ENCODE measurements at places on chromosomes 3 and 15.

DNA sequence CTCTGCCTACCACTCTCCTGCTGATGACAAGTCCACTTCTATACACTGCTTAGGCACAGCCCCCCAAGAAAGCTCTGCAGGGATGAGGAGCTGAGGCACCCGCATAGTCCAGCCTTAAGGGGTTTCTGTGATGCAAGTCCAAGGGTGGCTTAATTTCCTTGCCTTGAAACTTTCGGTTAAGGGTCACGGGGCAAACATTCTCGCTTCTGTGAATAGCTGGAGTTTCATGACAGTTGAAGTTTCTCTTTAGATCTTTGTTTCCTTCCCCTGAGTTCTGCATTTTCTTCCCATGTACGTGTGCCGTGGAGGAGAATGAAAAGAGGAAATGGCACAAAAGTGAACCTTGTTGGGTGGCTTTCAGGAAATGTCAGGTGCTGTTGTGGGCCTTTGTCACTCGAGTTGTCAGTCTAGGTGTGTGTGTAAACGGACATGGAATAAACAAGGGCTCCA is 7.0 kb downstream of the GPR160 start:
- peaks cover 12% of the 10 kb centered on the region for H3K36me3 ChIP-seq
- DNase-seq = no peak
- H3K4me1 ChIP-seq = peaks cover 41% of the 10 kb centered on the region
- H3K27ac ChIP-seq = no peak overlapping the region
- H3K4me3 ChIP-seq = no peak overlapping the region

DNA sequence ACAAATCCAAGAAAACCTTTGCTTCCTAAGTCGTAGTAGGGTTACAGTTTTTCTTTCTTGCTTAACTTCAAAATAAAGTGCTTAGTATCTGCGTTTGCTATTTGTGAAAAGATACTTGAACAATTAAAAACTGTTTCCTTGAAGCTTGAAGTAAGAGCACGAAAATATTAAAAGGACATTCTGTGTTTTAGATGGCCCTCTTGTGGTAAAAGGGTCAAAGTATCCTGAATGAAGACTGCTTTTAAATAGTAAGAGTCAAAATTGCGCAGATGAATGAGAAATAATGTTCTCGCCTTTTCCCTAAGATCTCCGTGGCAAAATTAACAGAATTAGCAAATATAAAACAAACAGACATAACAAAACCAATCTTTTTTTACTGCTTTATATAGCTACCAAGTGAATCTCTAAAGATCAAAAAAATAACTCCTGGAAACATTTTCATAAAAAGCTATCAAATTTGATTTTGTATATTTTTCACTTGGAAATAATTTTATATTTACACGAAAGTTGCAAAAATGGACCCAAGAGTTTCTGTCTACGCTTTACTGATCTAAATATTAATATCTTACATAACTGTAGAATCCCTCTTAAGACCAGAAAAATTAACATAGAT is 175.4 kb downstream of the MBNL1 start:
- no peak overlapping the region for H3K27ac ChIP-seq
- no peak overlapping the region for H3K4me3 ChIP-seq
- H3K4me1 ChIP-seq = peaks cover 15% of the 10 kb centered on the region
- H3K36me3 ChIP-seq = peaks cover 4% of the 10 kb centered on the region
- H3K27me3 ChIP-seq = no peaks in the 10 kb centered on the region

GRCh38 chr15:33392453-33392852 is 81.7 kb downstream of the RYR3 start:
- H3K27ac ChIP-seq = no peak overlapping the region
- H3K36me3 ChIP-seq = no peaks in the 10 kb centered on the region
- peak; percentile 22 for DNase-seq
- H3K4me1 ChIP-seq = peaks cover 14% of the 10 kb centered on the region

DNA sequence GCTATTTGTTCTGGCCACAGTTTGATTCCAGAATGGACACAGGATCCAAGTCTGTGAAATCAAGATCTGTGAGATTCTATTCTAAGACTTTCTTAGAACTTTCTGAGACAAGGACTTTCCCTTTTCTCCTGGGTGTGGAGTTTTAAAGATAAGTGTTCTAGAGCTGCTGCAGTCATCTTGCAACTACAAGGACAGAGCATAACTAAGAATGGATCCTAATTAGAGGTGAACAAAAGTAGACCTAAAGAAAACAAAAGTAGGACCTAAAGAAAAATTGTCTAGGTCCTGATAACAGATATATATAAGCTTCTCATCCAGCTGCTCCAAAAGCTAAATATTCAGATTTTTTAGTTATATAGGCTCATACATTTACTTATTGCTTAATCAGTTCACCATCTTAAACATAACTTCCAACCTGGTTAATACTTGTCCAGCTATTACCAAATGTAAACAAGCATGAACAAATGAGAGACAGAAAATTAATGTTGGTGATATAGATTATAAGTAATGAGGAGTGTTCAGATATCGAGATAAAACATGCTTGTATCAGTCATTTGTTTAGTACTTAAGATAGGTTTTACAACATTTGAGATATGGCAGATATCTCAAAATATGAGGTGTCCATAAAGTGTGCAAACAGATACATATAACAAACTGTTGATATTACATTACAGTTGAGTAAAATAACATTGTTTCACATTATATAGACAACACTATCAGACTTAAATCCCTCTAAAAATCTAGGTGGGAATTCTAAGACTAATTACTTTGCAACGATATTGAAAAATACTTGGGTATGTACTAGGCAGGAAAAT is 75.1 kb downstream of the CD200 start:
- H3K4me3 ChIP-seq = no peak overlapping the region
- no peaks in the 10 kb centered on the region for H3K27me3 ChIP-seq
- DNase-seq = no peak
- H3K4me1 ChIP-seq = peaks cover 70% of the 10 kb centered on the region

- peak overlapping the region; percentile 76 for H3K27ac ChIP-seq
- no peaks in the 10 kb centered on the region for H3K27me3 ChIP-seq
Observed at GRCh38 chr15:31526916-31527690, 200.5 kb downstream of the KLF13 start.

- no peak overlapping the region for H3K4me3 ChIP-seq
- H3K27me3 ChIP-seq = peaks cover 5% of the 10 kb centered on the region
- H3K4me1 ChIP-seq = peaks cover 5% of the 10 kb centered on the region
- no peak for DNase-seq
- peaks cover 2% of the 10 kb centered on the region for H3K36me3 ChIP-seq
Observed at GRCh38 chr3:122665881-122666280, 14.8 kb upstream of the PARP14 start.

DNA sequence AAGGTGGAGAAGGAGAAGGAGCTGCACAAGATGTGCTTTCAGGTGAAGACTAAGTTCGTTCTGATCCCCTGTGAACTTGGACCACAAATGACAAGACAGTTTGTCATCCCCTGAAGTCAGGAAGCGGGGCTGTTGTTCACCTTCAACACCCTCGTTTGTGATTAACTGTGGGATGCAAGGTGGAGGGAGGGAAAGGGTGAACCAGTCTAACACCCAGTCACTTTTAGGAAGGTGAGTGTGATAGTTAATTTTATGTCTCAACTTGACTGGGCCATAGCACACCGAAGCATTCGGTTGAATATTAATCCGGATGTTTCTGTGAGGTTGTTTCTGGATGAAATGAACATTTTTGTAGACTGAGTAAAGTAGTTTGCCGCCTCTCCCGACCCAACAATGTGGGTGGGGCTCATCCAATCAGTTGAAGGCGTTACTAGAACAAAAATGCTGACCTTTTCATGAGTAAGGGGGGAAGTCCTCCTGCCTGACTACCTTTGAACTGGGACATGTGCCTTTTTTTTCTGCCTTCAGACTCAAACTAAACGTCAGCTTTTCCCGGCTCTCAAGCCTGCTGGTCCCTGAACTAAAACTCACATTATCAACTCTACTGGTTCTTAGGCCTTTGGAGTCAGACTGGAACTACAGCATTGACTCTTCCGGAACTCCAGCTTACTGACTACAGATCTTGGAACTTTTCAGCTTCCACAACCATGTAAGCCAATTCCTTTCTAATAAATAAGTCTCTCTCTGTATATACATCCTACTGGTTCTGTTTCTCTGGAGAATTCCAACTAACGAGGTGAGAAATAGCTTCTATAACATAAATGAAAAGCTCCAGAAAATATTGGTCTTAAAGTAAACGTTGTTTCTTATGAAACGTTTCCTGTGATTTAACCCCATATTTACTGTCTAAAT is 264.0 kb upstream of the SLITRK3 start:
- H3K4me3 ChIP-seq = no peak overlapping the region
- H3K36me3 ChIP-seq = no peaks in the 10 kb centered on the region
- no peak overlapping the region for H3K27ac ChIP-seq
- no peaks in the 10 kb centered on the region for H3K4me1 ChIP-seq

DNA sequence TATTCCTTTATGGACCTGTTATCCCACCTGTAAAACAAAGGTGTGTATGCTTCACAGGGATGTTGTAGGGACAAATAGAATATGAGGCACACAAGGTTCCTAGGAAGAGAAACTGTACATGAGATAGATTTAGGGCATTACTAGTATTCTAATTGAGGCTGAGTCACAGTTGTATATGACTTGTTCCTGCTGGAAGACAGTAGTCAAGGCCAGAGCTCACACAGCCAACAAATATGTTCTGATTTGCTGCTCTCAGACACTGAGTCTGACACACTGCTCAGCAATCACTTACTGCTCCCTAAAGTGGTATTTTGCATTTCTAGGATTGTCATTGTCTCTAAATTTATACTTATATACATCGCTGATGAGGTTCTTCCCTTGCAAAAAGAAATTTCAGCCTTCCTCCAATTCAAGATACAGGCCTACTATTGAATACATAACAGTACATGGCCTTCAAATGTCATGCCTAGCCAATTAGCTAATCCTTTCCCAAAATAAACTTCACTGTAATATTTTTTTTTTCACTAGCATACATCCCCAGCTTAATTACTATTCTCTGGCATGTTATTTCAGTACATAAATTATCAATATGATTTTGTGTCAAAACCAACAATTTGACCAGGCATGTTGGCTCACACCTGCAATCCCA is 69.8 kb downstream of the TIGIT start:
- no peaks in the 10 kb centered on the region for H3K27me3 ChIP-seq
- no peak overlapping the region for H3K4me3 ChIP-seq
- no peak for DNase-seq
- no peak overlapping the region for H3K27ac ChIP-seq
- H3K4me1 ChIP-seq = peaks cover 23% of the 10 kb centered on the region

GRCh38 chr3:183980403-183980802 is 37.3 kb downstream of the ABCC5 start:
- no peak overlapping the region for H3K27ac ChIP-seq
- DNase-seq = no peak
- H3K27me3 ChIP-seq = no peaks in the 10 kb centered on the region
- H3K36me3 ChIP-seq = peaks cover 39% of the 10 kb centered on the region
- H3K4me3 ChIP-seq = no peak overlapping the region
